HFFc6 (cell line): ENCODE measurements at places on chromosomes 7 and 10.
A peak's percentile ranks its signal among the peaks of the same experiment; 100 is the strongest.

DNA sequence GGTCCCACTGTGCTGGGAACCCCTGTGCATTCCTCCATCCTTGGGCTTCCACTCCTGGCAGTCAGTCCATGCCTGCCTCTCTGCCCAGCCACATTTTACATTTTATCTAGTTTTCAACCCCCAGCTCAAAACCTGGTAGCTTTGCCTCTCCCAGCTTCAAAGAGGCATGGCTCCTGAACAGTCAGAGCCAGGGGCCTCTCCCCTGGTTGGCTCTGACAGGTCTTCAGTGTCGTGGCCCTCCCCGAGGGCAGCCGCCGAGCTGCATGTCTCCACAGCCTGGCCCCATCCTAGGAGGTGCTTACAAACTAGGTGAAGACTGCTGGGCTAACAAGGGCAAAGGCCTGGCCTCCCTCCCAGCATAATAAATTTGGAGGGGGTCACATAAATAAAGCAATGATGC, 14.8 kb downstream of the COBL start:
- DNase-seq, result no peak

GRCh38 chr10:7498111-7498510, 87.3 kb upstream of the SFMBT2 start:
- DNase-seq, result no peak

DNA sequence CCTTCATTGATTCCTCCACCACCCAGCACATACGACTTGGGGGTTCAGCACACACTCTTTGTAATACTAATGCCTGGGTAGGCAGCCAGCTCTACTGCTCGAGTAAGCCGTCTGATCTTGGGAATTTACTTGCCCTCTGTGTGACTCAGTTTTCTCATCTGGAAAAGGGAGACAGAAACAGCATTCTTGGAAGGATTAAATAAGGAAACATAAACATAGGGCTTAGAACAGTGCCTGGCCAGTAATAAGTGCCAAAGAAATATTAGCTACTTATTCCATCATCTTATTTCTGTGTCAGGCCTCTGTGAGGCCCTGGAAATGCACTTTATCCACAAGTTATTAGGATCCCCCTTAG, 130.1 kb downstream of the TNS3 start:
- peak; percentile 31 for DNase-seq

DNA sequence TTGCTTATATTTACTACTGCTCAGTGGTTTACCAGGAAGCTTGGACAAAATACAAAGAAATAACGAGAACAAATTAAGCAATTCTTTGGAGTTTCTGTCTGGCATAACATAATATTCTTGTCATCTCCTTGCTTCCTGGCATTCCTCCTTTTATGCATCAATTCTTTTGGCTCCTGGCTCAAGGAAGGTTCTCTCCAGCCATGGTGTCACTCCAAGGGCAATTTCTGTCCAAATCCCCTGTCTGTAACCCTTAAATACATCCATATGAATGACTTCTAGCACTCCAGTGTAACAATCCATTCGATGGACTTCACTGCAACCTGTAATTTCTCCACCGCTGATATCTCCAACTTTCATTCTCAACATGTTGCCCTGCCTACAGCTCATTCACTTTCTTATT, 617.7 kb upstream of the ANKRD30A start:
- no peak for DNase-seq

- no peak for DNase-seq
These were observed 65.5 kb downstream of the LARP4B start for GRCh38 chr10:865924-866576.

DNA sequence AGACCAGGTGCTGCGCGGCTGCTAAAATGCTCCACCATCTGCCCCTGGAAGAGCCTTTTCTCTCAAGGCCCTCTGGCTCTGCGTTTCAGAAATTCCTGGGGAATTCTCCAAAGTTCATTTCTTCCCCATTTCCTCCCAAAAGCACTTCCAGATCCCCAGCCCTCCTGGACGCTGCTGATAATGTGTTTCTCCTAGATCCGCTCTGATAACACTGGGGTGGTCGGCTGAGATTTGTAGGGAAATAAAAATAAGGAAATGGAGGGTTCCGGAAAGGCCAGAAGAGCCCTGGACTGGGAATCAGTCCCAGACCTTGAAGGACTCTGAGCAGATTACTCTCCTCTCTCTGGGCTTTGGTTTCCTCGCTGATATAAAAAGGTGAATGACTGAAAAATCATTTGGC, 28.1 kb downstream of the COL13A1 start:
- no peak for DNase-seq

DNA sequence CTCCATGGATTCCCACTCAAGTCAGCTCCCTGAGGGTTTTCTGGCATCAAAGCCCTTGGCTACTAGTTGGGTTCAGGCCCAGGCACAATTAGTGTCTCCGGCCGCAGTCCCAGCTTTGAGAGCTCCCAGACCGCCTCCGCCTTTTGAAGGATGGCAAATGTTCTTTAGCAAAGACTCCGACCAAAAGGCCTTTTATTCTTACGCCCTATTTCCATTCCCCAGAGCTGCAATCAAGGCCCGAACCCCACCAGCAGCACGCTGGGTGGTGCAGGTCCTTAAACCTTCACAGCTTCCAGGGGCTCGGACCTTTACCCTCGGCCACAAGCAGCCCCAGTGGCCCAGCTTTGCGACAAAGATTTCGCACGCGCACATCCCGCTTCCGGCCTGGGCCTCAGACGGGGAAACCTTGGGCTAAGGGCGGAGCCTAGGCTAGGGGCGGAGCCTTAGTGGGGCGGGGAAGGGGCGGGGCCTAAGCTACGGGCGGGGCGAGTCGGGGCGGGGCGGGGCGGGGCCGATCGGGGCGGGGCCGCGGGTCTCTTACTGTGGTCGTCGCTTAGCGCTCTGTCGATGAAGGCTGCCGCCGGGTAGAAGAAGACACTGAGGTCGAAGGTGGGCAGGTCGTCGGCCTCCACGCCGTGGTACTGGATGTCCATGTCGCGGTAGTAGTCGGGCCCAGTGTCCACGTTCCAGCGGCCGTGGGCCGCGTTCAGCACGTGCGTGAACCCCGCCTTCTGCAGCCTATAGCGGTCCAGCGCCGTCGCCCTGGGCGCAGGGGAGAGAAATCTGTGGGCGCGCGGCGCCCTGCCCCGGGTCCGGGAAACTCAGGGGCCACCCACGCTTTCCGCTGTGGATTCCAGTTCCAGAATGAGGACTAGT, 68.0 kb upstream of the SAMD8 start:
- DNase-seq, result no peak

GRCh38 chr7:99380032-99380822, 5.7 kb downstream of the ARPC1B start:
- DNase-seq, result peak; percentile 27

DNA sequence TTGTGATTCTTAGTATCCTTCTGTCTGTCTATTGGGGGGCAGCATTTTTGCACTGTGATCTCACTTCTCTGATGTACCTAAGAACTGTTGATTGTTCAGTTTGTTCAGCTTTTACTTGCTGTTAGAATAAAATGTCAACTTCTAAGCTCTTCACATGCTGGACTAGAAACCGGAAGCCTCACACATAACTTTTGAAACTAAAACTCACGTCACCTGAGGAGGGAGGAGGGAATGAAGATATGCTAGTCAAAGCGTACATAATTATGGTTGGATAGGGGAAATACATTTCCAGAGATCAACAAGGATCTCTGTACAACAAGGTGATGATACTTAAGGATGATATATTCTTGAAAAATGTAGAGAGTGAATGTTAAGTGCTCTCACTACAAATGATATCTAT, 609.7 kb downstream of the INHBA start:
- no peak for DNase-seq

DNA sequence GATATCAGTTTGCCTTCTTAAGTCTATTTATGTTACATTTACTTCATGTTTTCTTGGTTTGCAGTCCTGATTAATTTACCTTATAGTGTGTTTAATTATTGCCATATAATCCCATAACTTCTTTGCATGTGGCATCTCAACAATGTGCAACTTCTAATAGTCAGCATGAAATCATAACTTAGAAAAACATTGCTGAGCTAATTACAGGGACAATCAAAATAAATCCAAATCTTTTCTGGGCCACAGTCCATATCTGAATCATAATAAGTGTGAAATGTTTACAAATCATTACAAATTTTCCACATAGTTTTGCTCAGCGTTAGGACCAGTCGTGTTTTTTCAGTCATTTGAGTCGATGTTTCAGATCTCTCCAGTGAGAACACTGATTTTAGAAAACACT, 29.1 kb upstream of the CABCOCO1 start:
- DNase-seq, result peak; percentile 42

DNA sequence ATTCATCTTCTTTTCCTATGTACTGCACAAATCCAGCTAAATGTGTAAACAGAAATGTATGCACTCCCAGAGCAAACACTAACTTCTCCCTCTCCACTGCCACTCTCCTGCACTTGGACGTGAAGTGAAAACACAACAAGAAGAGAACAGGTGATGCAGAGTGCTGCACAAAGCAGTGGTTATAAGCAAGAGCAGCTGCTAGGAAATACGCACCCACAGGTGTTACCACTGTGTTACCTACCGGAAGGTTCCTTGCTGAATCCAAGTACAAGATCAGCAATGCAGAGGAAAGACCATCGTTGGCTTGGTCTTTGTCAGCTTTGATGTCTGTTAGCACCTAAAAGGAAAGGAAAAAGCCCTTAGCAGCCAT, 54.6 kb upstream of the NCAPG2 start:
- no peak for DNase-seq

DNA sequence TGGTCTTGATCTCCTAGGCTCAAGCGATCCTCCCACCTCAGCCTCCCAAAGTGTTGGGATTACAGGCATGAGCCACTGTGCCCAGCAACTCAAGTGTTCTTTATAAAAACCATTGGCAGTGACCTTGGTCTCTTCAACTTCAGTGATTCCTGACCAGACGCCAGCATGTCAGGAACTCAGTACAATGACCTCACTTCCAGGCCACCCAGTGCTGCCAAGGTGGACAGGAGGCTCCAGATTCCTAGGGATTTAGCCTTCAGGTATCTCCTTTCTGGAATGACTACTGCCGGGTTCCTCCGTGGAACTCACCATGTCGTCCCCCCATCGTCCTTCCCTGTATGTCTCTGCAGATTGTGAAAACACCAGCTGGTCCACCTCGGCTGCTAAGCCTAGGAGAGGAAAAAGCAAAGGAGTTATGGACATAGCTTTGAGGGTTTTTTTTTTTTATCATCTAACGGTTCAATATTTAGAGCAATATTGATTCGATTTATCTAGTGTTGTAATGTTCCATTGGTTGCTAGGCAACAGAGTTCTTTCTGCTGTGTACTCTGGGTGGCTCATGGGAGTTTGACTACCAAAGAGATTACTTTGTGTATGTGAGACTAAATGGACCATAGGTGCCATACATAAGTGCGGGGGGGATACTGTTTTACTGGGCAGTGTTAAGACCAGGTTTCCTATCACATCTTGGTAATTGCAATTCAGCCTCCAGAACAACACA, 425.8 kb upstream of the AUTS2 start:
- no peak for DNase-seq
